Left ventricle myocardium superior (tissue), 1 donor: ENCODE measurements at places on chromosomes 7 and 10.

- DNase-seq = no peak
Measured at GRCh38 chr10:99374972-99375371, 45.8 kb downstream of the CNNM1 start.

GRCh38 chr7:155979994-155980393 lies 167.7 kb upstream of the SHH start:
- DNase-seq = no peak

GRCh38 chr10:6351495-6351894 lies 148.8 kb downstream of the PFKFB3 start:
- DNase-seq = no peak

DNA sequence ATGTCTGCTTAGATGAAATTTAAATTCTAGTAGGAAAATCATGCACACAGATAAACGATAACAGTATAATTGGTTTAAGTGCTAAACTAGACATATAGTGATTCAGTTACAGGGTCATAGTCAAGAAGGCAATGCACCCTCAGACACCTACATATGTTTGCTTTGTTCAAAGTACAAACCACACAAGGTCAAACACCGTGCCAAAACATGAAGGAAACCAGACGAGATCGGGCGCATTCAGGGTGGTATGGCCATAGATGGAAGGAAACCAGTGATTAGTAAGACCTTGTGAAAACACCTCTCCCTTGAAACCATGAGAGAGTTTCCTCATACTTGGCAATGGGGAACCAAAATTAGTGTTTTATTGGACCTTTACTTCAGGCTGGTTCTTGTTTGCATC lies 906.9 kb downstream of the PCDH15 start:
- DNase-seq = no peak

GRCh38 chr7:25579778-25580075 lies 351.4 kb upstream of the NPVF start:
- DNase-seq = no peak

DNA sequence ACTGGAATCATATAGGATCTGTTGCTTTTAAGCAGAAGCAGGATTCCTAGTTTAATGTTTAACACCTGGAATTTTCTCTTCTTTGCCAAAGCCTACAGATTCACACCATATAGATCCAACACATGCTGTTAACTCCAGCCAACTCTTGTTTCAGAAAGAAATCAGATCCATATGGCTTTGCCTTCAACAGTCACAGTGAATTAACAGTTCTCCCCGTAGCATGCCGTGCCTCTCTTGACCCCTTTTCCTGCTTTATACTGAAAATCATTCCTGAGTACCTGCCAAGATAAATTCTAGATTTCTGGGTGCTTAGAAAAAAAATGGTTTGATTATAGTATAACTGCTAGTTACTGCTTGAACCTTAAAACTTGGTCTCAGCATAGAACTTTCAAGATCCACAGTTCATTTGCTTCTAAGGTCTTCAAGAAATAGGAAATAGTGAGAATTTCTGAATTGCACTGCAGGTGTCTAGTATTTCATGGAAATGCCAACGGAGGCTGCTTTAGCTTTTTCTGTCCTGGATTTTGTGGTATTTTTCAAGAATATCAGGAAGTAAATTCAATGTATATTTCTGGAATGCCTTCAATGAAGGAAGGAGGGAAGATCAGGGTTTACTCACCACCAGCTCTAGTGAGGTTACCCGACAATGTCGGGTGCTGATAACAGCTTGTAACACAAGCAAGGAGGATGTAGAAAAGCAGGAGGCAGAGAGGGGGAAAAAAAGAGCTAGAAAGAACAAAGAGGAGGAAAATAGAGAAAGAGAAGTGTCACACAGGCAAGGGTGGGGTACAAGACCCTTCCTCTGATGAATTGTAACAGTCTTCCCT lies 6.6 kb downstream of the AASS start:
- DNase-seq = no peak

DNA sequence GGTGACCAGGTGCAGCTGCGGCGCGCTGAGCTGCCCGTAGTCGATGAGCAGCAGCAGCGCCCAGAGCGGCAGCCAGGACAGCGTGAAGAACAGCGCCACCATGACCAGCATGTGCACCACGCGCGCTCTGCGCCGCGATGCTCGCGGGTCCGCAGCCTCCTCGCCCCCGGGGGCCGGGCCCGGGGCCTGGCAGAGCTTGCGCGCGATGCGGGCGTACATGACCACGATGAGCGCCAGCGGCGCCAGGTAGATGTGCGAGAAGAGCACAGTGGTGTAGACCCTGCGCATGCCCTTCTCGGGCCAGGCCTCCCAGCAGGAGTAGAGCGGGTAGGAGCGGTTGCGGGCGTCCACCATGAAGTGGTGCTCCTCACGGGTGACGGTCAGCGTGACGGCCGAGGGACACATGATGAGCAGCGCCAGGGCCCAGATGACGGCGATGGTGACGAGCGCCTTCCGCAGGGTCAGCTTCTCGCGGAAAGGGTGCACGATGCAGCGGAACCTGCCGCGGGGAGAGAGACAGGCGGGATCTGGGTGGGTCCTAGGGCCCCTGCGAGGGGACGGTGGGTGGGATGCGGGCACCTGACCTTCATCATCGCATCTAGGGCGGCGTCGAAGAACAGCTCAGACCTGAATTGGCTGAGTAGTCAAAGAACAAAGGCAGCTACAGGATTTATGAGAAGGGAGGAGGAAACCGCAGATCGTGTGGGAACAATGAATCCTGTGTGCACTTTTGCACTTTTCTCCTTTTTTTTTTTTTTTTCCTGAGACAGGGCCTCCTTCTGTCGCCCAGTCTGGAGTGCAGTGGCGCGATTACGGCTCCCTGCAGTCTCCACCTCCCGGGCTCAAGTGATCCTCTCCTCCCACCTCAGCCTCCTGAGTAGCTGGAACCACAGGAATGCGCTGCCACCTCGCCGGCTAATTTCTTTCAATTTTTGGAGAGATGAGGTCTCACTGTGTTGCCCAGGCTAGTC lies 22.4 kb upstream of the PPA1 start:
- DNase-seq = peak; percentile 37

DNA sequence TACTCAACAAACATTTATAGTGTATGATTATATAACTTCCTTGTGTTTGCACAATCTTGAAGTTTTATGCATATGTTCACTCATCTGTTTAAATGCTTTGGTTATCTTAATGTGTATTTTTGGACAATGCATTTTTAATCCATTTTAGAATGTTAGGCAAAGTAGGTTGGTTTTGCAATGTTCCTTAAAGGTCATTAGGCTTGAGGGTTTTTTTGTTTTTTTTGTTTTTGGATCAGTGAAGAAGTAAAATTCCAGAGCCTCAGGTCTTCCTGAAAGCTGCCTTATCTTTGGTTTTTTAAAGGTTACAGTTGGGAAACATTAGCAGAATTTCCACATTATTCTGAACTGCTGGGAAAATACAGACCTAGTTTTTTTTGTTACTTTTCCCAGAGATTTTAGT lies 12.8 kb downstream of the MDFIC start:
- DNase-seq = no peak

- DNase-seq = no peak
Measured at GRCh38 chr10:24502006-24502405, 221.7 kb downstream of the ARHGAP21 start.

- no peak for DNase-seq
Measured at GRCh38 chr10:4546500-4546899, 279.5 kb upstream of the AKR1E2 start.

DNA sequence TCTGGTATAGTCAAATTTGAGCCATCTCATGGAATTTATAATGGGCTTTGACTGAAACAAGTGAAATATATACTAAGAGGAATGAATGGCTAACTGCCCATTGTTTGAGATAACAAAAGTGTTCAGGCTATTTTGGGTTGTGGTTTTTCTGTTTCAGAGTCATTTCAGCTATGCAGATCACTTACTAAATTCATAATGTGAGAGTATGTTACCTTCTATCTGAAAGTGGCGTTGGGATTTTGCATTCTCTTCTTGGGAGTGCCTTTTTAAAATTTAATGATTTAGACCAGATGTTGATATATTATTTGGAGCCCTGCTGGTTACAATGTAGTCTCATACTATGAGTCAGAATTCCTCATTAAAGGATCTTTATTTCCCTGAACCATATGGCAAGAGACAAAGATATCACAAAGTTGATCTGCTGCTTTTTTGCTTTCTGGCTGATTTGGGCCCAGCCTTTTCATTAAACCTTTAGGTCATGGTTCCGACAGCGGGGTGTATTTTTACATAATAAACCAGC lies 10.4 kb downstream of the VCL start:
- DNase-seq = no peak

GRCh38 chr7:70812511-70812910 lies 319.4 kb upstream of the GALNT17 start:
- no peak for DNase-seq

DNA sequence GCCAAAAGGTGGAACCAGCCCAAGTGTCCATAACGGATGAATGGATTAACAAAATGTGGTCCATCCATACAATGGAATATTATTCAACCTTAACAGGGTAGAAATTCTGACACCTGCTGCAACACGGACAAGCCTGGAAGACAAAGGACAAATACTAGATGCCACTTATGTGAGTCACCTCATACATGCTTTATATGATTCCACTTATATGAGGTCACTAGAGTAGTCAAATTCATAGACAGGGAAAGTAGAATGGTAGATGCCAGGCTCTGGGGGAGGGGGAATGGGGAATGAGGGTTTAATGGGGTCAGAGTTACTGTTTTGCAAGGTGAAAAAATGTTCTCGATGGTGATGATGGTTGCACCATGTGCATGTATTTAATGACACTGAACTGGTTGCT lies 34.0 kb upstream of the CYTH3 start:
- DNase-seq = no peak

DNA sequence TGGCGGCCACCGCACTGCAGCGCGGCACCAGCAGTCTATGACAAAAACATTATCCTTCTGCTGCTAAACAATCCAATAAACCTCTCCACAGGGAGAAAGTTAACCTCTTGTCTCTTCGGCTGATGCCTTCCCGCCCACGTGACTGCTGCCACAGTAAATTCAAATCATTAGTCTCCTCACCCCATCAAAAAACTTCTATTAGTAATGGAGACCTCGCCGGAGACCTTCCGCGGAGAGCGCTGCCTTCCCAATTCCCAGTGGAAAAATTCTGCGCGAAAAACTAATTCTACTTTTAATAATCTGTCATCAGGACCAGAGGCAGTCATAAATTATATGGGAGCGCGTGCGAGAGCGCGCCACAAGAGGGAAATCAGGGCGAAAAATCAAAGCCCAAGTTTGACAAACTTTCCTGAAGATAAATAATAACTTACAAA lies 90.0 kb upstream of the PAX2 start:
- DNase-seq = no peak

DNA sequence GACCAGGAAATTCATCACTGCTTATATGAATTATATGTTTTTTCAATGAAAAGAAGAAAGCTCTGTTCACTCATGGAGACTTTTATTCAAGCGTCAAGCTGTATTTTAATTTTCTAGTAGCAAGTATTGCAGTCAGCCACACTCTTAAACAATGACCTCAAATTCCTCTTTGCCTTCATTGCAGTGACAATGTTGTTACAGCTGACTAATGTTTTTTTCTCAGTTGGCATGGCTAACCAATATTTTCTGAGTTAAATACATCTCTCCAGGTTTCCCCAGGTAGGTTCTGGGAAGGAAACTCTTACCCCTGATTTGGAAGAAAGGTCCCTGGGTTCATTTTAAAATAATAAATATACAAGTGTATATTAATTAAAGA lies 241.5 kb downstream of the WDR11 start:
- no peak for DNase-seq

- no peak for DNase-seq
Measured at GRCh38 chr10:123458933-123459332, 207.2 kb upstream of the GPR26 start.

GRCh38 chr7:30276203-30276900 lies 8.0 kb upstream of the ZNRF2 start:
- no peak for DNase-seq

DNA sequence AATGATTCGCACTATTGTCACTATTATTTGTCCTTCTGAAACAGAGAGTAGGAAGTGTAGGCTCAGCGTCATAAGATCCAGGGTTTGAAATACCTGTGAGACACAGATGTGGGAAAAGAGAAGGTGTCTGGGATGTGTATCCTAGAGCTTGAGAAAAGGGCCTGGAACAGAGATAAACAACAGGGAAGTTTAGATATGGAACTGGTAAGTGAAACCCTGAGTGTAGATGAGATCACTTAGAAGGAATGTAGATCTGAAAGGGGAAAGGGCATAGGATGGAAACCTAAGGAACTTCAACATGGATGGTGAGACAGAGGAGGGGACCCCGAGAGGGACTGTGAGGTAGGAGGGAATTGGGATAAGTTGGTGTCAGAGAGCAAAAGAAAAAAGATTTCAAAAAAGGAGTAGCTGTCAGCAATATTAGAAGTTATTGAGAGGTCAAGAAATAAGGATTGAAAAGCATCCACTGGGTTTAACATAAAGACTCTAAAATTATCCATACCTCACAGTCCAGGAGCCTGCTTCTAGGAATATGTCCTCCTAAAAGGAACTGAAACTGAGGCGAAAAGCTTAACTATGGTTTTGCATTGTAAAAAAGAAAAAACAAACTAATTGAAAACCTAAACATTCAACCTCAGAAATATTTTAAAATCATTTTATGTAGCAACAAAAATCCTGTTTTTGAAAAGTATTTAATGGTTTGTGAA lies 119.2 kb upstream of the NPVF start:
- DNase-seq = no peak

DNA sequence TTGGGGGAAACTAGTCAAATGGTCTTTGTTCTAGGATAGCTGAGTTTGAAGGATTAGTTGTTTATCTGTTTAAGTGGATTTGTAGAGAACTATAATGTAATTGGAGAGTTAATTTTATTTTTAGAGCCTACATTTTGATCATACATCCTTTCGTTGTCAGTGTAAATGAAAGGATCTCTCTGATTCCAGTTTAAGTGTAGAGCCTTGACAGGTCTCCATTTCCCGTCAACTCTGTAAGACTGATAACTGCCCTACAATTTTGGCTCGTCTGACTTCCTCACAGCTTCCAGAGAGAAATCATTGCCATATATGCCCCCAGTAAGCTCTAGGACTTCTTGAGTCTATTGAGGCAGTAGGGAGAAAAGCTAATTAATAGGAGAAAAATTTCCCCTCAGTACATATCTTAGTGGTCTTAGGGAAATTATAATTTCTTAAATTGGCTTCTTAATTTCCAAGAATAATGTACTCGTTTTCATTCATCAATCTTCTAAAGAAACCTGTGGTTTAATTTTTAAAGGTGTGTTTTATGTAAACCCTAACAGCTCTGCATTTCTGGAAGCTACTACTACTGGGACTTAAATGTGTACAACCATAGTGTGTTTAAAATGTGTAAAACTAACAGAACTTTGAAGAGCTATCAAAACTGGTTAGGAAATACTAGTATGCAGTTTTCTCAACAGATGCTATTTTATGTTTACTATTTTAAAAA lies 3.8 kb downstream of the KMT2E start:
- no peak for DNase-seq

DNA sequence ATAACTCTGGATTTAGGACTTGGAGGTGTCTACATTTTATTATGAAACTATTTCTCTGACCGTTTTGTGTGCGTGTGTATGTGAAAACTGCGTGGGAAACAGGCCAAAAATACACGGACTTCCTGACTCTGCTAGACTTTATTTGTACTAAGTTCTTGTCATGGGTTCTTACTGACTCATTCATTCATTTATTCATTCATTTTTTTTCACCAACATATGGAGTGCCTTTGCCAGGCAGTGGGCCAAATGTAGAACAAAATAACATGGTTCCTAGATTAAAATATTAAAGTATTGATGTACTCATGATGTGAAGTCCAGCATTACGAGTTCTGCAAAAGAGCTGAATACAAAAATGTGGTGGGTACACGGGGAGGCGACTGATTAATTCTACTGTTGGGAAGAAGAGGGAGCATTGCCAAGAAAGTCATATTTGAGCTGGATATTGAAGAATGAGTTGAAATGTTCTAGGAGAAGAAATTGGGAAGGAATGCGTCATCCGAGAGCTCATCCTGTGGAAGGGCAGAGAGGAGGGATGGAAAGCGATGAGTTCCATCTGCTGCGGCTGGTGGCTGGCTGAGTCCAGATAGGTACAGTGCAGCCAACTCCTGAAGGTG lies 24.6 kb downstream of the CACNB2 start:
- no peak for DNase-seq
